Activated T-cell treated with anti-CD3 and anti-CD28 coated beads, Interleukin-2, amount 50 U/mL, for 1 hour (primary cell): ENCODE measurements at places on chromosomes 12 and 14.

DNA sequence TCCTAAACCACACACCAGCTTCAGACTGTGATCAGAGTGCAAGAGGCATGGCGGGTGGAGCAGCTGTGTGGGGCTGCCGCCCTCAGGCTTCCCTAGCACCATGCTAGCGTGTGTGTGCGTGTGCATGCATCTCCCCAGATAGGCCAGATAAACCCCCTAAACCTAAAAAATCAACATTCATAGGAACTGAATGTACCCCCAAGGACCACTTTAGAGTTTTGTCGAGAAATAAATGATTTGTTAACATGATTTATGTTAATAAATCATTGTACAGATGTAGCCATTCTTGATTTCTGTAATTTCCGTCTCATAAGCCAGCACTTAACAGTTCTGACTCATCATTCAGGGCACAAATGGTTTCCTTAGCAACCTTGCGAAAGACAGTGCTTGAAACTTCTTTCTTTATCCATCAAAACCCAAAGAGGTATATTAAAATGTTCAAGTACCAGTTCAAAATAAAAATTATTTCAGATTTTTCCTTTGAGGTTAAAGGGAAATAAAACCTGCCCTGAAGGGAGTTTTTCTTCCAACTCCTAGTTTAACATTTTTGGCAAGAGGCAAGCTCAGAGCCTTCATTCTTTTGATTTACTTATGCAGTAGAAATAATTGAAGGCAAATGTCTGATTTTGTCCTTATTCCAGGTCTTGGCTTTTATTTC lies 206.2 kb upstream of the RGS6 start:
- DNase-seq, result no peak

DNA sequence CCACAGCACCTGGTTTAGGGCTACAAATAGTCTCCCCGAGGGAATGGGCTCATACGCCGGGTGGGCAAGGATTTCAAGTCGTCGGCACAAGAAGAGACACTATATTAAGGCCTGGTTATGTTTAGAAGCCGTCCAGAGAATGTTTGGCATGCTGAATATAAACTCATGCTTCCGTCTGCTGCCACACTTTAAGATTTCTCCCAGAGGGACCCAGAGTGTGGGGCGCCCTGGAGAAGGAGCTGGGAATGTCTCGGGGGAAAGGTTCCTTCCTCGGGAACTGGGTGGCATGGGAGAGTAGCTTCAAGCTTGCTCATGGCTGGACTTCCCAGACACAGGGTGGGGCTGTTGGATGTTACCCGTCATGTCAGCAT lies 295.7 kb downstream of the CACNA1C start:
- no peak for DNase-seq

DNA sequence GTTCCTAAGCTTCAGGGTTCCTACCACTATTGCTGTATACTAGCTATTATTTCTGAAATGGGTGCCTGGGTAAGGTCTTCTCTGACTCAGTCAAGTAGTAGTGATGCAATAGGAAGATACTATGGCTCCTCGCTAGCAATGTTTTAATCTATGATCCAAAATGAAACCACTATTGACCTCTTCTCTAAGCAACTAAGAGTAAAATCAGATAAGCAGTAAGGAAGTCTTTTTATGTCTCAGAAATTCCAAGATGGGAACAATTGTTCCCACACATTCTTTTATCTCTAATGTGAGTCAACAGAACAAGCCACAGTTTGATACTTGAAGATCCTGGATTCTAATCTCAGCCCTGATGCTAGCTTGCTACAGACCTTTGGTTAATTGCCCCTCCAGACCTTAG lies 45.1 kb downstream of the AREL1 start:
- DNase-seq, result no peak

DNA sequence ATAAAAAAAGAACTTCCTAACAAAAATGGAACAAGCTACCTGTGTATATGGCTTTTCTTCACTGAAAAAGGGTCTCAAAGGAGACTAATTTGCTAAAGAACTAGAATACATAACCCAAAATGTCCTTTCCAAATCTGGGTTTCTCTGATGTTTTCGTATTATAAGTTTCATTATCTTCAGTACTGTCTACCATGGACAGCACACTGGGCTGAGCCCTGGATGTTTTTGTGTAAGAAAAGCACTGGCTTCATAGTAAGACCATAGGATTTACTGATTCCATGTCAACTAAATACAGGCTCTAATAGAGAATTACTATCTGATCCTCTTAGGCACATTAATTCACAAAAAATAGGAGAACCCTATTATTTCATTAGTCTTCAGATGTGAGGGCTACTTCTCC lies 94.3 kb upstream of the GPHB5 start:
- no peak for DNase-seq

DNA sequence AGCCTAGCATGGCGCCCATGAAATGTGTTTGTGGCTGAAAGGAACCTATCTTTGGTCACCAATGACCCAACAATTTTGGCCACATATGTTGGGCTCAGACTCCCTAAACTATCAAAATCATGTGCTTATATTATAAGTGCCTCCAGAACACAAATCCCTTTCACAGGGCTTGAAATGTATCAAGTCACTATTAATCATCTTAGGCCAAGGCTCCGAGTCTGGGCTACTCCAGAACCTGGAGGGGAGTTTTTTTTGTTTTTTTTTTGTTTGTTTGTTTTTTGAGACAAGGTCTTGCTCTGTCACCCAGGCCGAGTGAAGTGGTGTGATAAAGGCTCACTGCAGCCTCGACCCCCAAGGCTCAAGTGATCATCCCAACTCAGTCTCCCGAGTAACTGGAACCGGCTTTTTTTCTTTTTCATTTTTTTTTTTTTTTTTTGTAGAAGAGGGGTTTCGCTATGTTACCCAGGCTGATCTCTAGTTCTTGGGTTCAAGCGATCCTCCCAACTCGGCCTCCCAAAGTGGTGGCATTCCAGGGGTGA lies 989 bp upstream of the DRAM1 start:
- no peak for DNase-seq

DNA sequence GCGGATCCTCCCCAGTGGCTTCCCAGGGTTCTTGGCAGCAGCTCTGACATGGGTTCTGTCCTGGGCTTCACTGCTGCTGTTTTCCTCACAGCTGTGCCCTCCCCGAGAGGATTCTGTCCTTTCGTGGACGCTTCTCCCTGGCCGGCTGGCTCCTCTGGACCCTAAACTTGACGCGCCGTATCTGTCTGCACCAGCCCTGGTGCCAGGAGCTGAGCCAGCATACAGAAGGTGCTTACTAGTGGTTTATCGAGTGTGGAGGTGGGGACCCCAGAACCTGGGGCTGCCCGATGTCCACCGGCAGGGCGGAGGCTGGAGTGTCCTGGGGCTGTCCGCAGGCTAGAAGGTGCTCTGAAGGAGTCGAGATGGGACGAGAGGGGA lies 17.2 kb downstream of the FBRSL1 start:
- no peak for DNase-seq

- no peak for DNase-seq
Observed at GRCh38 chr14:30869551-30870155, 4.7 kb upstream of the COCH start.

DNA sequence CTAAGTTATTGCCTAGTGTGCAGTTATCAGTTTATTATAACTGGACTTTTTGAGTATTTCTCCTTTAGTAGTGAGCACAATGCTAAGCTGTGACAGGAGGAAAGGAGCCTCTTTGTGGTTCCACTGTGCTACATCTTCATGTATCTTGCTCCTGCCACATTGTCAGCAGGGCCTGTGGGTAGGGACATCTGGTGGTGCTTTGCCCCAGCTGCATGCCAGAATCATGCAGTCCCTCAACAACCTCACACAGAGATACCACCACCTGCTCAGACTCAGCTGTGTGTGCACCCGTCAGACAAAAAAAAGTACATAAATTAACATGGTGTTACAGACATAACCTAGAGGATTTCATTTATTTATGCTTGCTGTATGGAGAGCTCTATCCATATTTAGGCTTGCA lies 51.1 kb downstream of the MIS18BP1 start:
- DNase-seq, result no peak

- DNase-seq, result no peak
Observed at GRCh38 chr14:83172363-83172762, 1638.7 kb upstream of the SEL1L start.

DNA sequence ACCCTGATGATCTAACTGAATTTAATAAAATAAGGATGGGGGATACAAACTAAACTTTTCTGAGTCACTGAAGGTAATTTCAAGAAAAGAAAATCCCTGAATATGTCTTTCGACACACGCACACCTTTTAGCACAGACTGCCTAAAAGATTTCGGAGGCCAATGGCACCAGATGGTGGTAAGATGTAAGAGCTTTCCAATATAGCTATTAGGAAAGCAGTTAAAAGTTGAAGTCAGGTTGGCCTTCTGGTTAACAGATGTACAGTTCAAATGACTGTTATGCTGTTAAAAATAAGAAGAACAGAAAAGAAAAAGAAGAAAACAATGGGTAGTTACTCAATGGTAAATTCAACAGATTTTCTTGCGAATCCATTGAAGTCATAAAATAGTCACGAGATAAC lies 80.7 kb upstream of the KRR1 start:
- DNase-seq, result no peak

DNA sequence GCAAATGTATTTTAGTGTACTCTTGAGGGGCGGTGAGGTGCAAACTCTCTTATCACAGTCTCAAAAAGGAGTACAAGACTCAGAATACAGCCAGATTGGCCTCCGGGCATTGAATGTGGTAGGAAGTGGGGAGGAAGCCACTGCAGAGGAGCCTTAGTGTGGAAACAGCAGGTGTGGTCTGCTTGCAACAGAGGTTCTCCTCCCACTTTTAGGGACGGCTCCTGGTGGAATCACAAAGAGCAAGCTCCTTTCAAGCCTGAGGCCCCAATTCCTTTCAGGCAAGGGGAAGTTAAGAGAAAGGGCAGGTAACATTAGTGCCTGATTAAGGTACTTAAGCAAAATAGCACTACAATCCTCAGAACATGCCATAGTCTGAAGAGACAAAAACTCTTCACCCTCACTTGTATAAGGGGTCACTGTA lies 23.7 kb upstream of the SLC2A3 start:
- DNase-seq, result peak; percentile 49

GRCh38 chr12:87227162-87227561 lies 802.0 kb downstream of the C12orf50 start:
- DNase-seq, result no peak

- no peak for DNase-seq
Observed at GRCh38 chr14:70696026-70696425, 54.3 kb downstream of the TTC9 start.

GRCh38 chr14:97077253-97077653 lies 280.1 kb downstream of the VRK1 start:
- no peak for DNase-seq

DNA sequence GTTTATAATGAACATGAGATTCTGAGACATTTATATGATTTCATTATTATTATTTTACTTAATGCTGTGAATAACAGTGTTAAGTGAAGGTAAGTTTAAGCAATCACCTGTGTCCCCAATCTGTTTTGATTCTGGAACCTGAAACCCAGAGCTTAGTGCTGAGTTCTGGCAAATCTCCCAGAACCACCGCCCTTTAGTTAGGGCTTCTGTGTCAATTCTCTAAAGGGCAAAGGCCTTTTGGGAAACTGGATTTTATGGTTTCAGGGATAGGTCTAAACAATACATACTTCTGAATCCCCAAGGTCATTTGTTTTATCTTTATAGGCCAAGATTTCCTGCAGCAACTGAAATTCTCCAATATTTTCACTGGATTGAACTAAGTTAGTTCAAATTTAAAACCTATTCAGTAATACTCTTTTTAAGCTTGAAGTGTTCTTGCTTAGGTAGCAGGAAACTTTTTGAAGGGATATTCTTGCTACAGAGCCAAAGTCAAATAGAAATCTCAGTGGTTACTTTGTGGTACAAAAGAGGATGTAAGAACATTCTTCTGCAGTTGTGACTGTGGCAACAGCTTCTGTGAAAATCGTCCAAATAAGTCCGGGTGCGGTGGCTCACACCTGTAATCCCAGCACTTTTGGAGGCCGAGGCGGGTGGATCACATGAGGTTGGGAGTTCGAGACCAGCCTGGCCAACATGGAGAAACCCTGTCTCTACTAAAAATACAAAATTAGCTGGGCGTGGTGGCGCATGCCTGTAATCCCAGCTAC lies 10.0 kb upstream of the PKP2 start:
- no peak for DNase-seq

DNA sequence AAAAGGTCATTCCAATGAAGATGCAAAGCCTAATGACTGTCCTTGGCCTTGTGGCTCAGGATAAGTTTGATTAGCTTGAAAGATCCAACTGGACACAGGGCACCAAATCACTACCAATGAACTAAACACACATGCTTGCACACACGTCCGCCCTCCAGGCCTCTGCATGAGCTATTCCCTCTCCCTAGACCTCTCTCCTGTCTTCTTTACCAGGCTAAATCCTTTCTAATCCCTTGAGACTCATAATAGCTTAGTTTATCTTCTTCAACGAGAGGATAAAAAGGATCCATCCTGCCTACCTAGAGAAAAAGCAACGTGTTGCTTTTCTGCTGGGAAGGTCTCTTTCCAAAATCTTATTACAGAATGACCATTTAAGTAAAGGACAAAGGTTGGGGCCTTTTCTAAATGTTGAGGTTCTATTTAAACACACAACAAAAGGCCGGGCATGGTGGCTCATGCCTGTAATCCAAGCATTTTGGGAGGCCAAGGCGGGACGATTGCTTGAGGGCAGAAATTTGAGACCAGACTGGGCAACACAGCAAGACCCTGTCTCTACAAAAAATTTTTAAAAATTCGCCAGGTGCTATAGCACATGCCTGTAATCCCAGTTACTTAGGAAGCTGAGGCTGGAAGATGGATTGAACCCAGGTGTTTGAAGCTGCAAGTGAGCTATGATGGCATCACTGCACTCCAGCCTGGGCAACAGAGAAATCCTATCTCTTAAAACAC lies 22.4 kb downstream of the PXN start:
- no peak for DNase-seq

GRCh38 chr12:46356655-46357437 lies 15.7 kb downstream of the SLC38A2 start:
- DNase-seq, result no peak

DNA sequence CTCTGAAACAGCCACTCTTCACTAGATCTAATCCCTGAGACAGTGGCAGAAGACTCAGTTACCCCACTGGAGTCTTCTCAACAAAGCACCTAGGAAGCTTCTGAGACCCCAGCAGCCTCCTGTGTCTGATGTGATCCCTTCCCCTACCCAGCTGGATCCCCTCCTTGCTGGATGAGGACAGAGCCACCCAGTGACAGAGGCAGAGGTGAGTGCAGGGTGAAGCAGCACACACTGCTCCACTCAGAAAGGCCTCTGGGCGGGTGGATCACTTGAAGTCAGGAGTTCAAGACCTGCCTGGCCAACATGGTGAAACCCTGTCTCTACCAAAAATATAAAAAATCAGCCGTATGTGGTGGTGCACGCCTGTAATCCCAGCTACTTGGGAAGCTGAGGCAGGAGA lies 2.7 kb downstream of the SPRYD3 start:
- DNase-seq, result no peak
